ENCODE measurements at places on chromosomes 2 and 18. TPM values are rescaled to one million over a fixed set of nuclear protein-coding genes. Genes with fewer than 3 reads are reported as not detected.

- DNase-seq = peak; percentile 78
Measured at GRCh38 chr2:160157861-160158829, 41.9 kb downstream of the ITGB6 start.

DNA sequence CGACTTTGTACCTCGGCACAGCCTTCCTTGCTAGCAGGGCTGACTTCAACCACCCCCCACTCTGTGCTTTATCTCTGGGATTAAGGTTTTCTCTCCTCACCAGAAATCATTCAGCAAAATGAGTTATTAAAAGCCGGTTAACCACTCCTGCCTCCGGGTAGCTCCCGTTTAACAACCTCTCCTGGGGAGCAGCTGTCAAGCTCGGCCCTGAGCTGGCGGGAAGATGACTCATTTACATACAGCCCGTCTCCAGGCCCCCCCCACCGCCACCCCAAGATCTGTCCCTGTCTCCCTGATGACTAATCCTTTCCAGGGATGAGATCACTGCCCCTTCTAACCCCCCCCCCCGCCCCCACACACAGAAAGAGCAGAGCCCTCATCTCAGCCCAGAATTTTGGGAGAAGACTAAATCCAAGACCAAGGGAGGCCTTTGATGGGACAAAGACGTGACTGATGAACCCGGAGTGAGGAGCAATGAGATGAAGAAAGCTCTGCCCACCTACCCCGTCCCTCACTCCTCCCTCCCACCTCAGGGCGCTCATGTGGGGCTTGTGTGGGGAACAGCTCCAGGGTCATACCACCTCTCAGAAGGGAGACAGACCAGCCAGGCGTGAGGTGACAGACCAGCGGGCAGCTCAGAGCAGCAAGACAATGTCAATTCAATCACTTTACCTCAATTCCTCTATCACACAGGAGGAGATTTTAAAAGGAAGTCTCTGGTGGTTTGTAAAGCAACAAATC is 131.4 kb downstream of the MSH2 start:
- peak; percentile 64 for DNase-seq

GRCh38 chr18:34911661-34912384 is 129.4 kb upstream of the MAPRE2 start:
- DNase-seq = peak; percentile 42

GRCh38 chr2:41896186-41896846 is 151.5 kb upstream of the PKDCC start:
- no peak for DNase-seq

GRCh38 chr2:144670080-144670479 is 150.2 kb upstream of the ZEB2 start:
- no peak for DNase-seq

- no peak for DNase-seq
Measured at GRCh38 chr2:55985406-55985805, 61.8 kb upstream of the EFEMP1 start.

- no peak for DNase-seq
Measured at GRCh38 chr2:68429311-68429826, 37.7 kb downstream of the FBXO48 start.

- peak; percentile 13 for DNase-seq
Measured at GRCh38 chr2:86482034-86482433, 40.9 kb downstream of the KDM3A start.

GRCh38 chr18:43507842-43508481 is 230.7 kb upstream of the SYT4 start:
- no peak for DNase-seq

- DNase-seq = no peak
Measured at GRCh38 chr2:170942615-170943014, 13.6 kb downstream of the GORASP2 start.

Gene EIF2AK3
- 21.8 TPM for total RNA-seq

Gene R3HDM1
- 52.4 TPM for total RNA-seq

Gene MGAT5
- total RNA-seq = 32.3 TPM

Gene IL36RN
- total RNA-seq = not detected
